ENCODE measurements at places on chromosomes 5 and 9.

DNA sequence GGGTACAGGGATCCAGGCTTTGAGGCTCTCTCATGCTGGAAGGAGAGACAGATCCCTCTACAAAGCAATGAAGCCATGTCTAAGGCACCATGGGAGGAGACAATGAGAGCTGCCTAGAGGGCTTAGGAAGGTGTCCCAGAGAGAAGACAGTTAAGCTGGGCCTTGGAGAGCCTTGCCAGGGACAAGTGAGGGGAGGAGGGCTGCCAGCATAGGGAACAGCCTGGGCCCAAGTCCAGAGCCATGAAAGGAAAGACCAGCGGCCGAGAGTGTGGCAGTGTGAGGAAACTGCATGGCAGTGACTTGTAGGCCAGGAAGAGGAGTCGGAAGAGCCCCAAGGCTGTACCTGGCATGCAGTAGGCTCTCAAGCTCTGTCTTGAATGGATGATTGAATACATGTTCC, 88.5 kb downstream of the PSD2 start:
- no peak for DNase-seq

GRCh38 chr5:2502970-2503594, 248.4 kb downstream of the IRX2 start:
- no peak for DNase-seq

- no peak for DNase-seq
Measured at GRCh38 chr5:181198905-181199519, 6.0 kb downstream of the TRIM7 start.

GRCh38 chr5:170591054-170591453, 87.2 kb downstream of the KCNIP1 start:
- DNase-seq, result no peak

DNA sequence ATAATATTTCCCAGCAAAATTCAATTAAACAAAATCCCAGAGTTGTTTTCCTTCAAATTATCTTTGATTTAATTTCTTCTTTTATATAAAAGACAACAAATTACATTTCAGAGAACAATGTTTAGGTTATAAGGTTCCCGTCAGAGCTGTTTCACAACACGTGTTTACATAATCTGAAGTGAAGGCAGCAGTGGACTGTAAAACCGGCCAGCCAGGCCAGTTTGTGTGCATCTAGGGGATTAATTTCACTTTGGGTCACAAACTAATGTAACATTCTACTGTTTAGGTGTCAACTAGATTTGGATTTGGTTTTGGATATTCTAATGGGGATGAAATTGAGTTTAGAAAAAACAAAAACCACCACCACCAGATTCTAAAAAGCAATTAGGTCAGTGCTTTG, 86.5 kb upstream of the PLPP1 start:
- DNase-seq, result no peak

DNA sequence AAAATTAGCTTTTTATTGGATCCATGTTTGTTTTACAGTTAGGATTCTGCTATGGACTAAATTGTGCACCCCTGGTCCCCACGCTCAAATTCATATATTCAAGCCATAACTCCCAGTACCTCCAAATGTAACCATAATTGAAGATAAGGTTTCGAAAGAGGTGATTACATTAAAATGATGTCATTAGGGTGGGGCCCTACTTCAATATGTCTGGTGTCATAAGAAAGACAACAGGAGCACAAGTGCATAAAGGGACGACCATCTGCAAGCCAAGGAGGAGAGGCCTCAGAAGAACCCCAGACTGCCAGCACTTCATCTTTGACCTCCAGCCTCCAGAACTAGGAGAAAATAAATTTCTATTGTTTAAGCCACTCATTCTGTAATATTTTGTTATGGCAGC, 7.4 kb upstream of the HNRNPA0 start:
- DNase-seq, result no peak

- DNase-seq, result no peak
Measured at GRCh38 chr5:71471193-71471592, 15.7 kb downstream of the BDP1 start.

- DNase-seq, result no peak
Measured at GRCh38 chr5:143231973-143232812, 171.3 kb downstream of the NR3C1 start.

DNA sequence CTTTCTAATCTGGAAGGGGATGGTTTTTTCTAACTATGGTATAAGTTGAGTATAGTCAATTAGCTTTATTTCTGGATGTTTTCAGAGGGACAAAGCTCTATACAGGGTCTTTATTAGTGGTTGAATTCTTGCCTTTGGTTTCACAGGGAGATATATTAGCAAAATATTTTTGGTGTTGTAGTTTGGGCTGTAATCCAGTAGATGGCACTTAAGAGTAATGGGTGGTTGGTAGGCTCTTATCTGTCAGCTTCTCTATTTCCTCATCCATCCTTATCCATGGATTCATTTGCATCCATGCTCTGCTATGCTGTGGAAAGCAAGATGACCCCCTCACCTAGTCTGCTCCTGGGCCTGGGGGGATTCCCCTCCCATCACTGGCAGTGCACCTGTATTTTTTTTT, 363.6 kb upstream of the CYLC2 start:
- no peak for DNase-seq

DNA sequence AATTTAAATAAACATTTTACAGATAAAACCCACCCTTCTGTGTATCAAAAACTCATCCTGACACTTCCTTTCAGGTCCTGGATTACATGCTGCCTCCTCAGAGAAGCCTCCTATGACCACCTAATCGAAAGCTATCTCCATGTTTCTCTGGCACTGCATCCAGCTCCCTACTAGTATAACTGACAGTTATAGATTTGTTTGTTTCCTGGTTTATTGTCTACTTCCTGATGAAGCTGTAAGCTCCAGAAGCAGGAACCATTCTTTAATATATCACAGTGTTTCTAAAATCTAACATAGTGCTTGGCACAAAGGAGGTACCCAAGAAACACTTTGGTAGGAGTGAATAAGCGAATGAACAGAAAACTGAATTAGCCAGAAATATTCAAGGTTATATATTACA, 270.4 kb downstream of the EFNA5 start:
- DNase-seq, result no peak

DNA sequence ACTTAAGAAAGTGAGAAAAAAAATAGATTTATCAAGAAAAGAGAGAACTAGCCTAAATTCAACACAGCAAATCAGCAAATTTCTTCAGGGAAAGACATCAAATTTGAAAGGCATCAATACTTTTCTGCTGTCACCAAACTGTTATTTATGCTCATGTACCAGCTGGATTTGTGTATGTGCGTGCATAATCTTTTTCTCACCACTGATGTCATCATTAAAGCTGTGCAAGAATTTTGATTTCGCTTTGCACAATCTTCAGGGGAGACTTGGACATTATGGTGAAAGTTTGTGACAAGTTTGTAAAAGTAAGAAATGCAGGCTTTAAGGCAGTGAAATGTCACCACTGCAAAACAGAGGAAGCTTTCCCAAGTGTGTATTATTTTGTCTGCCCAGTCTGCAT, 215.4 kb downstream of the SLF1 start:
- DNase-seq, result no peak

DNA sequence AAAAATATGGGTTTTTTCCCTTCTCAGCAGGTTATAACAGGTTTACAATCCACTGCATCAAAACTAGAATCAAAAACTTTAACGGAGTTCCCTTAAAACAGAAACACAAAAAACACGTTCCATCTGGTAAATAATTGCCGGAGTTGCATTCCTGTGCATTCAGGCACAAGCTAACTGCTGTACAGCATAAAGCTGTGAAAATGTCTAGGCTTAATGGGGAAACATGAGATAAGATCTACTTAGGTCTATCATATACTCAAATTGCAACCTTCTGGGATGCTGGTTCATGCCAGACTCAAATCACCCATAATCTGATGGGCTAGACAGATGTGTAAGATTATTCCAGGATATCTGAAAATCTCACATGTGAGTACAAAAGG, 265.3 kb downstream of the DOCK8 start:
- no peak for DNase-seq

- no peak for DNase-seq
Measured at GRCh38 chr9:97772145-97772544, 75.0 kb upstream of the XPA start.

GRCh38 chr5:56610093-56610698, 205.2 kb upstream of the MAP3K1 start:
- no peak for DNase-seq

DNA sequence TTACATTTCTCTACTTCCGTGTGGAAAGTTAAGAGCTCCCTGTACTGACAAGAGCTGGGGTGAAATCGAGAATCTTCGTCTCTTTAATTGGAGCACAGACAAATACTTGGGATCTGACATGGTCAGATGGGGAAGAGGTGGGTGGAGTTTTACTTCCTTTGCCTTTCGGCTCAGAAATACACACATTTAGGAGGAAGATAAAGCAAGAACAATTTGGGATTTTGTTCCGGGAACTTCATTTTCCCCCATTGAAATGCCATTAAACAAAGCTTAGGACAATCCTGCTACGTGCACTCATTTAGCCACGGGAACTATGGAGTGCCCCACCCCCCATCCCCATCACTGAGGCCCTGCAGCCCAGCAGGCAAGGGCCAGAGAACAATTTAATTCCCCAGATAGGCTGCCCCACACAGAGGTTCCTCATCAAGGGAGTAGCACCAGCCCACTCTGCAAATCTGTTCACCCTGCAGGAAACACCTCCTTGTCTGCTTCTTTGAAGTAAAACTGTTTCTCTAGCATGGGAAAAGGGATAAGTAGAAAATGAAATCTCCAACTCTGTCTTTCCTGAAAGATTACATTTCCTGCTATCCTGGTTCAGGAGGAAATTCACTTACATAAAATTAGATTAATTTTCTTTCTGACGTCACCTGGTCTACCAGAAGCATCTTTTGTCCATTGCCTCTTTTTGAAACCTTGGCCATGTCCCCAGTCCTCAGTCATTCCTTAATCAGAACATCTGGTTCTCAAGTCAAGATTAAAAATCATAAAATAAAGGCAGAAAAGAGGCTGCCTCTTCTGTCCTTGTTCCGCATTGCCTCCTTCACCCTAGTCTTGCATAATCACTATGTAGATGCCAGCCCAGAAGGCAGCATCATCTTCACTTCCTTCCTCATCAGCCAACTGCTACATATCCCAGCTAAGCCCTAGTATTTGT, 206.4 kb downstream of the ENC1 start:
- DNase-seq, result no peak

- DNase-seq, result no peak
Measured at GRCh38 chr5:11609570-11610303, 294.5 kb downstream of the CTNND2 start.

- DNase-seq, result no peak
Measured at GRCh38 chr5:11110128-11110527, 349.1 kb upstream of the DAP start.

DNA sequence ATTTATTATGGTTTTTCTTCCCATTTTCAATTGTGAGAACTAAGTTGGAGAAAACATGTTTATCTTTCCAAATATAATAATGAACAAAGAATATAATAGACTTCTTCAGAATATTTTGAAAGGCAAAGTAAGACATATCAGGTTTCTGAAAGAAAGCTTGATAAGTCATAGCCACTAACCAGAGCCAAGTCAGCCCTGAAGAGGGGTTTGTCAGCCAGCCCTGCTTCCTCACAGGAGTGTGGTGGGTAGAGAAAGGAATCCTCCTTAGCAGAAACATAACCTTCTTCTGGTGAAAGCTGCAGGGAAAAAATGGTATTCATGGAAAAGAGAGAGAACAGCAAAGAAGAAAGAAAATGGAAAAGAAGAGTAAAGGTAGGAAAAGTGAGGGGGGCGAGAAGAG, 93.4 kb downstream of the MPDZ start:
- DNase-seq, result no peak

Measured in T follicular helper cell (primary cell).